GM13977 (cell line): ENCODE measurements at places on chromosomes 2 and 18.

GRCh38 chr2:233817995-233818638 lies 36.2 kb downstream of the HJURP start:
- DNase-seq, result no peak

- no peak for DNase-seq
Observed at GRCh38 chr2:185618625-185619024, 120.0 kb upstream of the FSIP2 start.

GRCh38 chr2:238761868-238762267 lies 86.0 kb upstream of the TWIST2 start:
- DNase-seq, result no peak

DNA sequence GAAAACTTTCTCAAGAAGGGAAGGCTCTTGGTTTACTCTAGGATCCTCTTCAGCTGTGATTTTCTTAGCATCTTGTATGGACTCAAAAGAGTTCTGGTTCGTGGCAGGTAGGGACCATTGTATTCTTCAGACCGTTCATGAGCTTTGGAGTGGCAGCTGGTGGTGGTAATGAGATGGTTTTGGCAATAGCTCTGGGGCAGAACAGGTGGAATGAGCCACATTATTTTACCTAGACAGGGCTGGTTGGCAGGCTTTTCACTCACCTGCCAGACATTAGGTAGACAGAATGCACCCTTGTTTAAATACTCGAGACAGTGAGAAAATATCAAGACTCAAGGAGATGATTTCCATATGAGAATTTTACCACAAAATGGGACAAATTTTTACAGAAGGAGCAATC lies 26.2 kb upstream of the MGAT5 start:
- DNase-seq, result no peak

- DNase-seq, result no peak
Observed at GRCh38 chr2:236714080-236714479, 144.5 kb downstream of the ACKR3 start.

DNA sequence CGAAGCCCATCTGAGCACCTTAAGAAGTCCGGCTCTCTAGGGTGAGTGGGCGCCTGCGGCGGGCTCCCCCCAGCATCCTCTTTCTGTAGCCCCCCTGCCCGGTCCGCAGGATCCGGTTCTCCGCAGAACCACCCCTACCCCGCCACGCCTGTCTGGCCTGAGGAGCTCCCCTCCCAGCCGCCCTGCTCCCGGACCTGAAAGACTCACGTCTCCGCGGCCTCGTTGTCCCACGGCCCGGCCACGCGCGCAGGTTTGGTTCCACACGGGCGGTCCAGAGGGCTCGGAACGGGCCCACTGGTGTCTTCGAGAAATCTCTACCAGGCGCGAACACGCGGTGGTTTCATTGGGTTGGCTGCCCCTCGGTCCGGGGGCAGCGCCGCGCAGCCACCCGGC lies 237 bp downstream of the SLC39A6 start:
- DNase-seq, result no peak
